Right cardiac atrium (tissue), 5 donors: ENCODE measurements at places on chromosomes 12 and 14. TPM values are rescaled to one million over a fixed set of nuclear protein-coding genes. Genes with fewer than 3 reads are reported as not detected.

GSG1 gene
- total RNA-seq, result not detected

HRK gene
- total RNA-seq, result not detected

HECTD1 gene
- 152 TPM for total RNA-seq

LRTM2 gene
- total RNA-seq, result not detected

OR4K5 gene
- total RNA-seq, result not detected

GNB3 gene
- total RNA-seq, result 2.9 TPM

PRH1 gene
- 14.5 TPM for total RNA-seq

MYF6 gene
- total RNA-seq, result not detected

CHD8 gene
- total RNA-seq, result 40.6 TPM

SLCO1C1 gene
- 1.4 TPM for total RNA-seq

KRT6B gene
- not detected for total RNA-seq

SLC35F4 gene
- not detected for total RNA-seq

CLECL1 gene
- 1.2 TPM for total RNA-seq

POC1B gene
- total RNA-seq, result 8.1 TPM

MYG1 gene
- total RNA-seq, result 35.0 TPM

ATL1 gene
- total RNA-seq, result 2.3 TPM

OAS1 gene
- 5.2 TPM for total RNA-seq

P2RX7 gene
- total RNA-seq, result 1.1 TPM

PLA2G1B gene
- total RNA-seq, result not detected

TAS2R42 gene
- total RNA-seq, result not detected

KRT74 gene
- total RNA-seq, result 2.2 TPM

SLC25A47 gene
- total RNA-seq, result not detected

KRT71 gene
- total RNA-seq, result not detected

RNASE4 gene
- total RNA-seq, result 20.0 TPM

MAP3K9 gene
- 2.5 TPM for total RNA-seq

STON2 gene
- 20.1 TPM for total RNA-seq

IL26 gene
- total RNA-seq, result not detected

EIF4B gene
- 474 TPM for total RNA-seq

GTF2H3 gene
- 13.7 TPM for total RNA-seq

SLC24A4 gene
- 0.56 TPM for total RNA-seq

CELA1 gene
- not detected for total RNA-seq

AMN gene
- 0.37 TPM for total RNA-seq

FAM186B gene
- 0.24 TPM for total RNA-seq

ESPL1 gene
- 1.2 TPM for total RNA-seq

OR4M1 gene
- not detected for total RNA-seq

RACGAP1 gene
- total RNA-seq, result 7.7 TPM

METAP2 gene
- total RNA-seq, result 65.8 TPM

PLEKHG7 gene
- not detected for total RNA-seq

RFX4 gene
- not detected for total RNA-seq

SLC6A12 gene
- total RNA-seq, result 1.4 TPM

KHNYN gene
- 26.1 TPM for total RNA-seq

EXD2 gene
- total RNA-seq, result 18.0 TPM

VASH1 gene
- total RNA-seq, result 38.7 TPM

SYNDIG1L gene
- 0.09 TPM for total RNA-seq

RIMBP2 gene
- total RNA-seq, result 0.28 TPM

CDCA3 gene
- total RNA-seq, result 1.2 TPM

GLT1D1 gene
- total RNA-seq, result 0.42 TPM

TMEM179 gene
- 2.2 TPM for total RNA-seq

GLIPR1 gene
- 15.9 TPM for total RNA-seq

LYZ gene
- 121 TPM for total RNA-seq
